Activated T-cell treated with anti-CD3 and anti-CD28 coated beads, Interleukin-2, amount 50 U/mL, for 72 hours (primary cell): ENCODE measurements at places on chromosomes 3 and 15. TPM values are rescaled to one million over a fixed set of nuclear protein-coding genes. Genes with fewer than 3 reads are reported as not detected.

Gene CELSR3
- total RNA-seq: 17.4 TPM

Gene HERC2
- total RNA-seq: 42.9 TPM

Gene ITIH4
- total RNA-seq: 21.8 TPM

Gene KBTBD13
- not detected for total RNA-seq

Gene OCA2
- total RNA-seq: 0.14 TPM

Gene STX19
- total RNA-seq: not detected

Gene RAB11A
- total RNA-seq: 145 TPM

Gene CCDC9B
- total RNA-seq: 1.0 TPM

Gene MYO5A
- total RNA-seq: 29.6 TPM

Gene THRB
- not detected for total RNA-seq

Gene SCG5
- 3.5 TPM for total RNA-seq

Gene ANKRD34C
- not detected for total RNA-seq

Gene MORF4L1
- total RNA-seq: 170 TPM

Gene FOXB1
- total RNA-seq: 2.7 TPM

Gene LYZL4
- not detected for total RNA-seq

Gene TRPM7
- total RNA-seq: 58.5 TPM

Gene ROPN1
- not detected for total RNA-seq

Gene COLQ
- total RNA-seq: 2.0 TPM

Gene ADAMTS7
- 0.39 TPM for total RNA-seq

Gene RTP4
- 2.8 TPM for total RNA-seq

Gene FAM43A
- 13.4 TPM for total RNA-seq

Gene CCDC54
- not detected for total RNA-seq

Gene IFT80
- 22.7 TPM for total RNA-seq
